GM18507 (cell line): ENCODE measurements at places on chromosomes 5 and 9.

GRCh38 chr5:149151717-149152116 is 10.4 kb downstream of the ABLIM3 start:
- no peak for DNase-seq

DNA sequence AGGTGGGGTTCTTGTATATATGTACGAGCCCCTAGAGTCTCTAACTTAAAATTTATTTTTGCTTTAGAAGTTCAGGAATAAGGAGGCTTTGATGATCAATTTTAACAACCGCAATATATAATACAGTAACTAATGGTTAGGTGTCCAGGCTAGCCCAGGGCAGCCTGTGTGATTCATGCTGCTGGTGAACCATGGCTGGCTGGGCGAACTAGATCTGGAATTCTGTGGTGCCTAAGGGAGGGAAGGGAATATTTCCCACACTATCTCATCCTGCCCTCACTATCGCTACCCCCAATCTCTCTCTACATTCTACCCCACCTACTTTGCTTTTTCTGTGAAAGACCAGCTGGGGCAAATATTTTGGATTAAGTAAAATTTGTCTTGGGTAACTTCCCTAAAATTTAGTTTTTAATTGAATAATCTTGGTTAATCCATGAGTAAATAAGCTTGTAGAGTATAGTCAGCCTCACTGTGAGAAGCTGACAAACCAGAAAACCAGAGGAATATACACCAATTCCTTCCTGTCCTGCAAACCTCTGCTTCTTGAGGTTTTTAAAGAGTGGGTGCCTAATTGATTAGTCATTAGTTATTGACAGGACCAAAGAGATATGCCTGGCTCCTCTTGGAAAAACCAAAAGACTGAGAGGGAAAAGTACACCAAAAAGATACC is 115.1 kb upstream of the CCDC152 start:
- no peak for DNase-seq

GRCh38 chr9:83596899-83597504 is 25.9 kb upstream of the IDNK start:
- DNase-seq: no peak

GRCh38 chr9:77453825-77454647 is 194.1 kb downstream of the GNA14 start:
- no peak for DNase-seq

DNA sequence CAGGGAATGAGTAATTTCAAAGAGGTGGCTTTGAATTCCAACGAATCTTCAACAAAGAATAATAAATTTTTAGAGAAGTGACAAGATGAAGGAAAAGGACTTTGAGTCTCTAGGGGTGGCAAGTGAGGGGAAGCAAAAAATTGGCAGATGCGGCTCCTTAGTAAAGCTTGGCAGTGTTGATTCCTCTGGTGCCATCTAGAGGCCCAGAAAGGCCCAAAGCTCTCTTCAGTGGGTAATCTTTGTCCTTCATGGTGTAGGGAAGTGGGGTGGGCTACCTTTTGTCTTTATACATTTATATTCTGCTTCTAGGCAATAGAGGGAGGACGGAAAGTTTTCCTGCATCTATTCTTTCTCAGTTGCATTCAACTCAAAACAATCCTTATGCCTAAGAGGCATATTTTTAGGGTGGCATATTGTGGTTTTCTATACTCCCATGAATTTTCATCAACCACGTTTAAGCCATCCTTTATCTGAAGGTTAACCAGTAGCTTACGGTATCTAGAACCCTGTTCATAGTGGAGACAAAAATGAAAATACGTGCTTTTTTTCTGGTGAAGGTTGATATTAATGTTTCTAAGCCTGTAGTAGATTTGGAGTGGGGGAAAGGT is 17.5 kb upstream of the ROPN1L start:
- DNase-seq: no peak
